T1000 (cell line): ENCODE measurements at places on chromosomes 2 and 18.

DNA sequence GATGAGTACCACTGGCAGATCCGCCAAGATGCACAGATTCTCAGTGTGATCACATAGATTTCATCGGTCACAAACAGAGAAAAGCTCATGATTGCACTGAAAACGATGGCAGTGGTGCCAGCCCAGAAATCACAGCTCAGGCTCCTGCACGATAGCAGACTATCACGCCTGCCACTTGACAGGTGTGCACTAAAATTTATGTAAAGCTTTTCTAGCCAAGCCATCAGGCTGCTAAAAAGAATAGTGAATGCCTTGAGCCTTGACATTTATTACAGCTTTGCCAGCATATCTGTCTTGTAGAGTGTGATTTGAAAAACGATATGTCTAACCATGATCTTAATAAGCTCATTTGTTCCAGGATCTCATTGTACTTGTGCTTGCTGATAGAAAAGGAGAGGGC lies 409.5 kb upstream of the CWC22 start:
- no peak for DNase-seq

DNA sequence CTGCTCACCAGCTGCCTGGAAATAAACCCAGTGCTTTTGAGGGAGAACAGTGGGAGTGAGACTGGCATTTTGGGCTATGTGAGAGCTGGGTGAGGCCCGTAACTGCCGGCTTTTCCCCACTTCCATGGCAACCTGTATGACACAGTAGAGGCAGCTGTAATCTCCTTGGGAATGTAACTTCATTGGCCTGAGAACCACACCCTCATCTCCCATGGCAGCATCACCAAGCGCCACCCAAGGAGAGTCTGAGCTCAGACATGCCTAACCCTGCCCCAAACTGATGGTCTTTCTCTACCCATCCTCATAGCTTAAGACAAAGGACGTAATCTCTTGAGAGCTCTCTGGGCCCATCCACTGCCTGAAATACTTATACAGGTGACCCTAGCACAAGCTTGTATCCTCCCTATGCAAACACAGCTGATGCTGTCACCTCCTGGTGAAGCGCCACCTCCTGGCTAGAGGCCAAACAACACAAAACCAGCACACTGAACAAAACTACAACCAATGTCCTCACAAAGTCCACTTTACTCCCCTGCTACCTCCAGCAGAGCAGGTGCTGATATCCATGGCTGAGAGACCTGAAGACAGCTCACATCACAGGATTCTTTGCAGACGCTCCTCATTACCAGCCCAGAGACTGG lies 763.4 kb upstream of the NRXN1 start:
- no peak for DNase-seq

- DNase-seq = peak; percentile 75
Observed at GRCh38 chr2:9234680-9235146, 28.1 kb downstream of the ASAP2 start.

- no peak for DNase-seq
Observed at GRCh38 chr2:237743561-237744269, 54.9 kb upstream of the RBM44 start.

GRCh38 chr18:50193796-50194630 lies 934 bp downstream of the MYO5B start:
- no peak for DNase-seq
